WTC11 (cell line): ENCODE measurements at places on chromosomes 11 and 22. TPM values are rescaled to one million over a fixed set of nuclear protein-coding genes. Genes with fewer than 3 reads are reported as not detected.

- H3K36me3 ChIP-seq, result no peaks in the 10 kb centered on the region
- peaks cover 18% of the 10 kb centered on the region for H3K4me1 ChIP-seq
- no peak for DNase-seq
- H3K4me3 ChIP-seq, result no peak overlapping the region
These were observed 640 bp upstream of the VSIG10L2 start for GRCh38 chr11:125945011-125945796.

DNA sequence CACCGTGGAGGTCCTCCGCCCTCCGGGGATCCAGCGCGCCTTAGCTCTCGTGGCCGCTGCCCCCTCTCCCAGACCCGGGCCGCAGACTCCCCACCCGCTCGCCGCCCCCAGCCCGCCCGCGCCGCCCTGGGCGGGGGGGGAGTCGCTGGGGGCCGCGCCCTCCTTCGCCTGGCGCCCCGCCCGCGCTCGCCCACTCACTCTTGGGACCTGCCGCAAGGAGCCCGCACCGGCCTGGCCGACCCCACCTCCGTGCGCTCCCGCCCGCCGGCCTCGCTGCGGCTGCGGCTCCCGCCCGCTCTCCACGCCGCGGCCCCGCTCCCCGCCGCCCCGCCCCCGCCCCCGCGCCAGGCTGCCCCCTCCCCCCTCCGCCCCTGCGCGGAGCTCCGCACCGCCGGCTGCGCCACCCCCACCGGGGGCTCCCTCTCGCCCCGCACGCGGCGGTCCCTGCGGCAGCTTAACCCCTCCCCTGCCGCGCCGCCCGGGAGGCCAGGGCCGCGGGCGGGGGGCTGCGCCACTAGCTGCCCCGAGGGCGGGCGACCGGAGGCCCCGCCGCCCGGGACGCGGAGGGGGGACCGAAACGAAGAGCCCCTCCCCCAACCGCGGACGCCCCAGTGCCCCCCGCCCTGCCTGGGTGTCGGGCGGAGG is 724 bp upstream of the RASGRP2 start:
- no peak overlapping the region for H3K27ac ChIP-seq
- peaks cover 32% of the 10 kb centered on the region for H3K27me3 ChIP-seq
- H3K36me3 ChIP-seq, result no peaks in the 10 kb centered on the region
- no peak for DNase-seq

PDGFD gene
- 2.6 to 3.1 TPM (median 2.9 TPM) in 3 replicates for total RNA-seq

OR10S1 gene
- total RNA-seq, result not detected in 3 replicates

OR51B2 gene
- not detected in 3 replicates for total RNA-seq

UEVLD gene
- 6.7 to 8.6 TPM (median 7.5 TPM) in 3 replicates for total RNA-seq
